Kasumi-1 (cell line): ENCODE measurements at places on chromosomes 2 and 18.

- no peak for DNase-seq
Observed at GRCh38 chr2:213703406-213704098, 419.3 kb downstream of the SPAG16 start.

GRCh38 chr18:34281722-34282121, 57.0 kb upstream of the NOL4 start:
- DNase-seq = no peak

DNA sequence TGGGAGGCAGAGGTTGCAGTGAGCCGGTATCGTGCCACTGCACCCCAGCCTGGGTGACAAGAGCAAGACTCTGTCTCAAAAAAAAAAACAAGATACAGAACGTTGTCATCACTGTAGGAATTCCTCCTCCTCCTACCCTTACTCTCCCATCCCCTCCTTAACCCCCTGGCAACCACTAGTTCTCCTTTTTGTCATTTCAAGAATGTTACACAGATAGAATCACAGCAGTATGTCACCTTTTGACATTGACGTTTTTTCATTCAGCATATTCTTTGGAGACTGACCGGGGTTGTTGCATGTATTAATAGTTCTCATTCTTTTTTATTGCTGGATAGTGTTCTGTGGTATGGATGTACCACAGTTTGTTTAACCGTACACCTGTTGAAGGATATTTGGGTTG, 32.4 kb downstream of the TTLL4 start:
- DNase-seq = no peak

DNA sequence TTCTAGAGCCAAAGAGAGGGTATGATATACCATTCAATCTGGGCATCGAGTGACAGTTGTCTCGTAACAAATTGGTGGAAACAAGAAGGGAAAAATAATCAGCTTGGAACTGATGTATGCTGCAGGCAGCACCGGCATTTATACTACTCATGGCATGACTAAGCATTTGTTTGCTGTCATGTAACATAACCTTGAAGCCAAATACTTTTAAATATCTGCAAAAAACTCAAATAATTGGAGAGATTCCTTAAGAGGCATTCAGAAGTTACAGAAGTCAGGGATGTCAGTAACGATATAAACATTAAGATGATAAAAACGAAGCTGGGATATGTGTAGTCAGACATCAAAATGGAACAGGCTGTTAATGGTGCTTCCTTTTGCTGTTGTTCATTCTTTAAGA, 157.3 kb upstream of the MMADHC start:
- no peak for DNase-seq

GRCh38 chr2:240615396-240615795, 9.9 kb upstream of the GPR35 start:
- DNase-seq = no peak

GRCh38 chr2:178143481-178143880, 31.2 kb downstream of the RBM45 start:
- DNase-seq = no peak

DNA sequence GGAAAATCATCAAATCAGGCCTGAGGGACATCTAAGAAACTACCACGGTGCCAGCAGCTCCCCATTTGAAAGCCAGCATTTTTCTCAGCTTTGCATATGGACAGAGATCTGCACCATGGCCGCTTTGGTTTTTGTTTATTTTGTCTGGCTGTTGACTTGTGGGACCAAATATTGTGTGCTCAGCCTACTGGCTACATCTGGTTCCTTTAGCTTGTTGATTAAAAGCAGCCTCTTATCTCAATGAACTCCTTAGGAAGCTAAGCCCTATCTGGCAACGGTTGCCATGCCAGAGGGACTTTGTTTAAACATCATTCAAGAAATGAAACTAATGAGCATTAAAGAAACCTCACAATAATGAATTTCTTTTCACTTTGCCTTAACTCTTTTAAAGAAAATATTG, 32.4 kb upstream of the CCDC150 start:
- DNase-seq = no peak

- DNase-seq = no peak
Observed at GRCh38 chr18:9156604-9157249, 20.1 kb downstream of the ANKRD12 start.

GRCh38 chr2:237171396-237171795, 85.7 kb downstream of the COPS8 start:
- DNase-seq = no peak

- DNase-seq = no peak
Observed at GRCh38 chr18:46565256-46565655, 91.8 kb downstream of the LOXHD1 start.

DNA sequence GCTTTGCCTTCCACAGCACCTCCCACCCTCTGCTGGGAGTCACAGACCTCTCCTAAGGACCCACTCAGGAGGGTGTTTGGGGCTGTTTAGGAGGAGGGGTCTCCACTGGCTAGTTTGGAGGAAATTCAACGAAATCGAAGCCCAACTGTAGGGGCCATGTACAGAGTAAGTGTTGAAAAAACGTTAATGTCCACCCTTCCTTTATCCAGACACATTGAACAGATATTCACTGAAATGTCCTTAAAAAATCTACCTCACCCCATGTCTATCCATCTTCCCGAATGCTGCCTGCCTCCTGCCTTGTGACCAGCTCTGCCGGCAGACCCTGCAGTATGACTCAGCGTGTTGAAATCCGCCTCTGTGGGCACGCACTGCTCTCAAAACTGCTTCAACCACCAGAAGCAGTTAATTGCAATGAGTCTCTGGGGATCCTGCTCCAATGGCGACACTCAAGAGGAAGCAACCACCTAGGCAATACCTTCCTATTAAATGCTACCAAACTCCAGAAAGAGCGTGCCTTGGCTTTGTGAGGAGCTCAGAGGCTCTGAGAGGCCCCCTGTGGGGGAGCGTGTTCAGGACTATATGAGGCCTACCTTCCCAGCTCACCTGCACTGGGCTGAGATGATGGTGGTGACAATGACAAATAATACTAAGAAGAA, 61.4 kb upstream of the RTN4 start:
- peak; percentile 85 for DNase-seq

DNA sequence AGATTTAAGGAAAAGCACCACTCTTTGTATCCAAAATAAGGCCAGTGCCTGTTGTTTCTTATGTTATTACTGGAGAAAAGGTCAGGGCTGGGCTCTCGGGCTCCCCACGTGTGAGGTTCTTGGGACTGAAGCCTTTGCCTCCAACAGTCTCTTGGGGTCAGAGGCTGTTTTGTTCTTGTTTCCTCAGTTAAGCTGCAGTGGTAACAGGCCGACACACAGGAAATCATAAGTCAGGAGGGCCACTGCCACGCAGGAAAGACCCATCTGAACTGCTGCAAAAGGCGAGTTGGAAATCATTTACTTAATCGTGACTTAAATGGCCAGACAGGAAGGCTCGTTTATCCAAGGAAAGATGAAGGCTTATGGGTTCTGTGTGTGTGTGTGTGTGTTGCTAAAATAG, 30.3 kb upstream of the IL37 start:
- DNase-seq = no peak

GRCh38 chr2:239343946-239344856, 56.6 kb downstream of the HDAC4 start:
- DNase-seq = no peak

- peak; percentile 41 for DNase-seq
Observed at GRCh38 chr2:207473049-207473930, 56.5 kb upstream of the CREB1 start.

DNA sequence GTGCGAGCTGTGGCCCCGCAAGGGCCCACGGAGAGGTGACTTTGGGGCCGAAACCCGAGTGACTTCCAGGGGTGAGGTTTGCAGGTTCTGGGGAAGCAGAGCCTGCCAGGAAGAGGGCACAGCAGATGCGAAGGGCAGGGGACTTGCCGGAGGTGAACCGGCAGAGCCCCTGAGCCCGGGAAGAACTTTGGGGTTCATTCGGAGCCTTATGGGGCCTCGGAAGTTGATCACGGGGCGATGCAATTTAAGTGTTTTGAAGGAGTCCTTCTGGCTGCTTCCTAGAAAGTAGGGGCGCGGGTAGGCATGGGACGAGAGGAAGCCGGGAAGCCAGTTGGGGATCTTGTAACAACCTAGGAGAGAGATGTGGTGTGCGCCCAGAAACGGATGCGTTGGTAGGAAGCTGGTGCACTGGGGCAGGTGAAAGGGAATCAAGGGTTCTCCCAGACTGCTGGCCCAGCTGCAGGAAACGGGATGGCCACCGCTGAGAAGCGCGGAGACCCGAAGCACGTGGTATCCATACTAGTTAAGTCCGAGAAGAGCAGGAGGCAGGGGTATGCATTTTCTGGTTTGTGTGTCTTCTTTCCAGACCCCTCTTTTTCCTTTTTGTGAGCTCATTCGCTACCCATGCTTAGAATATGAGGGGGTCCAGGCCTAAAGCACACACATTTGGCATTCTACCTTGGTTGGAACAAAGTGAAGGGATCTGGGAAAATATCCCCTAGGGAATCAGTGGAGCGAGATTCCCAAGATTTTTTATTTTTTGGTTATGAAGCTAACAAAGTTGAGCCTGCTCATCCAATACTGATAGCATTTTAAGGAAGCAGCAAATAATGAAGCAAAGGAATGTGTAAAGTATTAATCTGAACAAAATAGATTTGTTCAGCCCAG, 758 bp downstream of the SCLY start:
- DNase-seq = peak; percentile 1

DNA sequence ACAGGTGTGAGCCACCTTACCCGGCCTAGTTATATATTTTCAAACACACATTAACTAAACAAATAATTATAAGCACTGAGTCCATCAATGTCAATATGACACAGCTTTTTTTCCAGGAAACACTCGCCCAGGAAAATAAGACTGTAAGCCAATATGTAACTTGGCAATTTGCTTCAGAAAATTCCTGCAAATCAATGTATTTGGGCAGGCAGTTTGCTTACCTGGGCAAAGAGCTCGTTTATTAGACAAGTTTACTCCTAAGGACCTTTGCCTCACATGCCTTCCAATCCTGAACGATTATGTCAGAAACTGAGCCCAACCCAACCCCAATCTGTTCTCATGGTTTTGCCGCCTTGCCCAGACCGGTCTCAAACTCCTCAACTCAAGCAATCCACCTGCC, 34.7 kb upstream of the NDUFV2 start:
- no peak for DNase-seq

- no peak for DNase-seq
Observed at GRCh38 chr18:12449051-12449785, 41.5 kb downstream of the PRELID3A start.

- peak; percentile 67 for DNase-seq
Observed at GRCh38 chr2:7203056-7203467, 285.9 kb downstream of the RNF144A start.

GRCh38 chr18:77894060-77894459, 644.4 kb downstream of the GALR1 start:
- no peak for DNase-seq

DNA sequence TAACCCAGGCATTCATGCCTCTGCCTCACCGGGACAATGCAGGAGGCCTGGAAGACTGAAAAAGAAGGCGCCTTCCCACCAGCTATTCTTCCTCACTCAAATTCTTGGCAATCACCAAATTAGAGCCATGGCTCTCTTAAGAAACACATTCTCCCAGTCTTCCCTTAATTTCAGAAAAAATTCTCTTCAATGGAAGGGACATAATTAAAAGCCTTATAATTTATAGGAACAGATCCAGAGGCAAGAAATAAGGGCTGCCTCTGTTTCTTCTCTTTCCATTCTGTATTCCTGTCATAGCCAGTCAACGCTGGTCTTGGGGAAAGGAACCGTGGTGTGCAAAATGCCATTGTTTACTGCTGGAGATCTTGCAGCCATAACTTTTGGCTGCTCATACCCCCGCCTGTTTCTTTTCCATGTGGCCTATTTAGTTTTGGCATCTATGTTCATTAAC, 32.8 kb downstream of the DTNA start:
- DNase-seq = no peak

- no peak for DNase-seq
Observed at GRCh38 chr2:42116195-42117181, 52.7 kb upstream of the EML4 start.

DNA sequence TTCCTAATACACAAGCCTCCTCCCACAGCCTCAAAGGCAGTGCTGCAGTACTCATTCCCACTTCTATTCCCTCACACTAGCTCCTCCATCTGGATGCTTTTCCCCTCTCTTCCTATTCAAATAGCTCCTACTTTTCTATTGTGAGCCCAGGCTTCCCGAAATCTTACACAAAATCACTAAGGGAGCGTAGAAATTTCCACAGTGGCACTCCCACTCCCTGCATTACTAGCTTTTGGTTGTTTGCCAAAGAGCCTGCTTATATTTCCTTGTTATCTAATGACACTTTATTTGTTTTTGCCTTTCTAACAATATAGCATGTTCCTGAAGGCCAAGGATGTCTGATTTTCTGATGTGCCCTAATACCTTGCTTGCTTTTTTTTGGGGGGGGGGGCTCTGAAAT, 10.9 kb downstream of the EPAS1 start:
- DNase-seq = no peak

DNA sequence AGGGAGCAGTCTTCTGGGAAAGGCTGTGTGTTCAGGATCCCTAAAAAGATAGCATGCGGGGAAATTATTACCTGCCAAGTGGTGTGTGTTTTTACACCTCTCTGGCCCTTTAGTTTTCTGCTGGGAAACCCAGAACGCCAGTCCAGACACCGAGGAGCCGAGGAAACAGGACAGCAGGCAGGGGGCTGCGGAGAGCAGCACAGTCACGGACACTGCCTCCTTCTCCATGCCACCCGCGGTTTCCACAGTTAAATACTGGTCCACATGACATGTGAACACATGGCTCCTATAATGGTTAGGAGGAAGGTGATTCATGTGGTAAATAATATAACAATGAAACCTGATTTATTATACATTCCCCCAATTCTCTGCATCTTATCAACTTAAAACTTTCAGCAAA, 20.4 kb downstream of the CNOT11 start:
- DNase-seq = no peak

DNA sequence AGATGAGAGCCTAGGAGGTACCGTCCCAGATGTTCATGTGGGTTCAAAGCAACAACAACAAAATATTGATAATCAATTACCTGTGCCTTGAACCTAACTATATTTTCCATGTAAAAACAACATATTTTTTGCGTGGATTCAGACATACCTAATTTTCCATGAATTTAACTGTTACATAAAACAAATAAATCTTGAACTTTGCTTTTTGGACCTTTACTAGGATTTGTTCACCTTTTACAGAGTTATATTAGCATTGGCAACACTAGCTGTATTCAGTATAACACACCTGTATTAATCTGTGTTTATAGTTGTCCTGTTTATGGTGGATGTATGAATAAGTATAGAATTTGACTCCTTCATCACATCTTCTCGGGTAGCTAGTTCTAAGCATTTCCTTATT, 115.8 kb upstream of the STON1 start:
- no peak for DNase-seq

GRCh38 chr2:147125145-147125544, 719.7 kb upstream of the ACVR2A start:
- DNase-seq = no peak

GRCh38 chr2:191247381-191248057, 2.3 kb downstream of the MYO1B start:
- DNase-seq = no peak

DNA sequence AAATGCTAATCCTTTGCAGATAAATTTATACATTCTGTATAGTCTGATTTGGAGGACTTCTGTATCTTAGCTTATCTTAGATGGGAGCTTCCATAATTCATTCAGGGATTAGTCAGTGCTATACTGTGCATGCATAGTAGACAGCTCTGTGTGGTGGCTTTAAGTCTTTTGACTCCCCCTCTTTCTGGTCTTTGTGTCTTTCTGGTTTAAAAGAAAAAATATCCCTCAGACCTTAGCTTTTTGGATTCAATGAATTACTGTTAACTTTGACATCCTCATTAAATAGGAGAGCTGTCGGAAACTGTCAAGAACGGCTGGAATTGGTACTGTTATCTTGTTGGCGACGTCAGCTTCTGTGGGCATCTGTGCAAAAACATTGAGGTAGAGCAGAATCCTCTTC, 130.4 kb downstream of the SPTBN1 start:
- DNase-seq = no peak

- peak; percentile 55 for DNase-seq
Observed at GRCh38 chr2:47339745-47340541, 63.0 kb upstream of the MSH2 start.
